Bladder microvascular endothelial cell (primary cell): ENCODE measurements at places on chromosomes 4 and X. TPM values are rescaled to one million over a fixed set of nuclear protein-coding genes. Genes with fewer than 3 reads are reported as not detected.

Gene FAT4
- 31.2 and 107 TPM in 2 replicates for total RNA-seq

Gene PDE5A
- 1.6 and 6.9 TPM in 2 replicates for total RNA-seq

Gene BEX5
- 0.16 TPM in 1 of 2 replicates, not detected in the other for total RNA-seq

Gene TCEAL4
- total RNA-seq = 32.7 and 41.2 TPM in 2 replicates

Gene COL4A6
- 0.16 and 0.44 TPM in 2 replicates for total RNA-seq

Gene LGI2
- under 0.01 and 0.06 TPM in 2 replicates for total RNA-seq

Gene CEP44
- 11.0 and 11.6 TPM in 2 replicates for total RNA-seq

Gene TEX11
- not detected in 2 replicates for total RNA-seq

Gene EFNB1
- total RNA-seq = 48.8 and 62.3 TPM in 2 replicates

Gene SLC6A14
- total RNA-seq = not detected in 2 replicates

Gene CCDC149
- 4.5 and 15.3 TPM in 2 replicates for total RNA-seq

Gene HSFX3
- total RNA-seq = not detected in 2 replicates

Gene GLOD5
- not detected in 2 replicates for total RNA-seq

Gene ADAMTS3
- 0.65 and 2.7 TPM in 2 replicates for total RNA-seq

Gene ATP6AP1
- 54.4 and 128 TPM in 2 replicates for total RNA-seq

Gene GPR50
- not detected in 2 replicates for total RNA-seq

Gene VCX2
- not detected in 2 replicates for total RNA-seq

Gene CCDC160
- not detected in 2 replicates for total RNA-seq

Gene PCDH7
- total RNA-seq = under 0.01 and 0.69 TPM in 2 replicates

Gene UBE2K
- 11.7 and 25.5 TPM in 2 replicates for total RNA-seq

Gene APELA
- not detected in 2 replicates for total RNA-seq

Gene MSX1
- total RNA-seq = 4.2 and 7.9 TPM in 2 replicates

Gene PAGE4
- not detected in 2 replicates for total RNA-seq

Gene RBMXL3
- not detected in 2 replicates for total RNA-seq

Gene TLR1
- 0.97 and 1.7 TPM in 2 replicates for total RNA-seq

Gene CRLF2
- total RNA-seq = under 0.01 and 0.13 TPM in 2 replicates

Gene DAPP1
- not detected in 2 replicates for total RNA-seq

Gene DMRTC1
- total RNA-seq = not detected in 2 replicates

Gene SHISA3
- total RNA-seq = 2.8 and 5.0 TPM in 2 replicates

Gene SLC7A11
- 15.9 and 41.3 TPM in 2 replicates for total RNA-seq

Gene ZNF711
- 0.16 and 4.7 TPM in 2 replicates for total RNA-seq

Gene MAGEE2
- total RNA-seq = not detected in 2 replicates

Gene MAGEB2
- total RNA-seq = not detected in 2 replicates

Gene MAGEA8
- total RNA-seq = not detected in 2 replicates

Gene FHIP1A
- total RNA-seq = 0.13 and 0.16 TPM in 2 replicates

Gene MTMR8
- total RNA-seq = 0.19 and 0.49 TPM in 2 replicates

Gene ACSL1
- 8.2 and 10.8 TPM in 2 replicates for total RNA-seq

Gene ADH1C
- total RNA-seq = not detected in 2 replicates

Gene MAPK10
- total RNA-seq = under 0.01 and 0.16 TPM in 2 replicates

Gene DUSP21
- not detected in 2 replicates for total RNA-seq

Gene GLRA3
- total RNA-seq = not detected in 2 replicates

Gene RHOXF1
- total RNA-seq = not detected in 2 replicates

Gene USP17L30
- not detected in 2 replicates for total RNA-seq

Gene SLC9A6
- total RNA-seq = 10.2 and 15.9 TPM in 2 replicates
